Thoracic aorta (tissue), 2 donors: ENCODE measurements at places on chromosomes 1 and 21. TPM values are rescaled to one million over a fixed set of nuclear protein-coding genes. Genes with fewer than 3 reads are reported as not detected.

Gene MPZ
- 2.8 TPM for total RNA-seq

Gene ERVH48-1
- total RNA-seq, result not detected

Gene AGT
- 69.1 TPM for total RNA-seq

Gene LIX1L
- total RNA-seq, result 49.5 TPM

Gene C1QC
- total RNA-seq, result 542 TPM

Gene MEGF6
- 304 TPM for total RNA-seq

Gene A3GALT2
- total RNA-seq, result 0.54 TPM

Gene SYT14
- not detected for total RNA-seq

Gene SOX13
- 33.2 TPM for total RNA-seq

Gene ITGB2
- 166 TPM for total RNA-seq

Gene TRIM62
- total RNA-seq, result 14.0 TPM

Gene SERPINC1
- total RNA-seq, result not detected

Gene PIGR
- total RNA-seq, result not detected

Gene MPC2
- 33.8 TPM for total RNA-seq

Gene CELA2B
- not detected for total RNA-seq
